ENCODE measurements at places on chromosomes 1 and 21.

- DNase-seq = no peak
Observed at GRCh38 chr1:73162564-73162963, 880.2 kb upstream of the NEGR1 start.

- DNase-seq = no peak
Observed at GRCh38 chr1:37480125-37480466, 5.7 kb downstream of the ZC3H12A start.

- no peak for DNase-seq
Observed at GRCh38 chr1:21804536-21804935, 7.5 kb upstream of the LDLRAD2 start.

DNA sequence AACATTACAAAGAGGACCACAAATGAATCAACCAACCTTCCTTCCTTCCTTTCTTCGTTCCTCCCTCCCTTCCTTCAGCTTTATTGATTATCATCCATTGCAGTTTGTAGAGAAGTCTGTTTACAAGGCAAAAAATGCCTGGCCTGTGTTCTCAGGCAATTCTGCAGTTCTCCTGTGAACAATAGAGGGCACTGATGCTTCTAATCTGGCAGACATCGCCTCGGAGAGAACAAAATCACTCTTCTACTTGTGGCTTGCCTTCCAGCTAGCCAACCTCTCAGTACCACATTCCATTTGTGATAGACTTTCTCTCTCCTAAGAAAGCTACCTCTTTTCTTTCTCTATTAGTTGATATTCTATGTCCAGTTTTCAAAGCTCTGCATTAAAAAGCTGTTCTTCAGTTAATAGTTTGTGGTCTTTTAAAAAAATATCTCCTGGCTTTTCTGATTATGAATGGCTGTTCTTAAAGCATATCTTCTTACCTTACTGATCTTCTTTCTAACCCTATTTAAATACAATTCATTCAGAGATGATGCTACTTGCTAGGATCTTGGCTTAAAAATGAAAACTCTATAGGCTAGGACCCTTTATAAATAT is 26.9 kb upstream of the ESRRG start:
- DNase-seq = peak; percentile 69

- DNase-seq = no peak
Observed at GRCh38 chr1:115198938-115199337, 109.6 kb upstream of the TSPAN2 start.

GRCh38 chr21:44867464-44867863 is 6.0 kb downstream of the PTTG1IP start:
- DNase-seq = no peak

DNA sequence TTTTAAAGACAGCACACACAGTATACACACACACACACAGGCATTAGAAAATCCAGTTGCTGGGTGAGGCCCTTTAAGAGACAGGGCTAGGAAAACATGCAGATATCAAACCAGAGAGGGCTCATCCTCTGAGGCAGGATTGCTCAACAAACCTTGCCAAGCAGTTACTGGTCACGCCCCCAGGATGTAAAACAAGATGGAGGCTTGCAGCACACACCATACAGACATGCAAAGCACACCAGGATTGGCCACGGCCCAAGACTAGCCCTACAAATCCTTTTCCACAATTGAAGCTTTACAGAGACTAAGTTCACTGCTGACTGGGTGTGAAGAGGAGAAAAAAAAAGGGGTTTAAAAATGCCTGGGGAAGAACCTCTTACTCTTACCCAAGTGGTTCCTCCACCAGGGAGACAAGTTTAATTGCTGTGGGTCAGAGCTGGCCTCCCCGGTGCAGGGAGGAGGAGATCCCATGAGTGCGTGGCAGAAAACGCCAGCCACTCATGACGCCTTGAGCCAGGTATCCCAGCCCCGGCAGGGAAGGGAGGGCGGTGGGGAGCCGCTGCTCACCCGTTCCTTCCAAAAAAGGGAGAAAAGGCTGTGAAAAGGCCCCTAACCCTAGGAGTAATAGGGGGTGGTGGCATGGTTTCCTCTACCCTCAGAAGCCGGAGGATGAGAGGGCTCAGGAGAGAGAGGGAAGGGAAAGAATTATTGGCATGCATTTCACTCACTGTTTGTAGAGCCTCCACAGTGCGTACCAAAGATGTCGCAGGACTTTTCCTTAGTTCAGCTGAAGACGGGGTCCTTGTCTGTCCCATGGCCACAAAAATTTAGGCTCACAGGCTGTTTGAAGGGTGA is 594.6 kb upstream of the ZP4 start:
- no peak for DNase-seq

DNA sequence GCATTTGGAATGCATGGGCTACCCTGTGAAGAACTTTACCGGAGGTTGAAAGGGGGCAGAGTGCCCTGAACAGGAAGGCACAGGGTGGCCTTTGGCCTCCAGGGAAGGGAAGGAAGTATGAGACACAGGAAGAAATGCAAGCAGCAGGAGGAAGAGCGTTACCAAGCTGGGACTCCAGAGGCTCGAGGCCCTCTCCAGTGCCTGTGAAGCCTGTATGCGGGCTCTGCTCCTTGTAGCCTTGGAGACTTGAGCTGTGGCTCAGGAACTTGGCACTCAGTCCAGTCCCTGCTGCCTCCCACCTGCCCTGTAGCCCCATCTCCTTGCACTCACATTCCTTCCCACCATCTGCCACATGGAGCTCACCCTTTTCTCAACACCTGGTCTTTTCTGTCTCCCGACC is 33.5 kb upstream of the RNF19B start:
- no peak for DNase-seq

DNA sequence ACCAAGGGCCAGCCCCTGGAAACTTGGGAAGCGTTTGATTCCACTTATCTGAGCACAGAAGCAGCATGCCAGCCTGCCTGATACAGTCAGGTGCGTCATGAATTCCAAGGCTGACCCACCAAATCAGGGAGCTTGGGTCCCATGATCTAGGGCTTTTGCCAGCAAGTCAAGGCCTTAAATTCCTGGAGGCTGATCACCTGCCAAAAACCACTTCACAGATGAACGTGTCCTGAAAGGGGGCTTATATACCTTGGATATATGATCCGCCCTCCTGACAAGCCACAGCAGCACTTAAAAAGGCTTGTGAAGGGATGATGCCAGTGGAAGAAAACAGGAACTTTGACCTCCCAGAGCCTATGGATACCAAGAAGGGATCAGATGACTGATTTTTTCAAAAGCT is 24.0 kb upstream of the CLIC6 start:
- no peak for DNase-seq

DNA sequence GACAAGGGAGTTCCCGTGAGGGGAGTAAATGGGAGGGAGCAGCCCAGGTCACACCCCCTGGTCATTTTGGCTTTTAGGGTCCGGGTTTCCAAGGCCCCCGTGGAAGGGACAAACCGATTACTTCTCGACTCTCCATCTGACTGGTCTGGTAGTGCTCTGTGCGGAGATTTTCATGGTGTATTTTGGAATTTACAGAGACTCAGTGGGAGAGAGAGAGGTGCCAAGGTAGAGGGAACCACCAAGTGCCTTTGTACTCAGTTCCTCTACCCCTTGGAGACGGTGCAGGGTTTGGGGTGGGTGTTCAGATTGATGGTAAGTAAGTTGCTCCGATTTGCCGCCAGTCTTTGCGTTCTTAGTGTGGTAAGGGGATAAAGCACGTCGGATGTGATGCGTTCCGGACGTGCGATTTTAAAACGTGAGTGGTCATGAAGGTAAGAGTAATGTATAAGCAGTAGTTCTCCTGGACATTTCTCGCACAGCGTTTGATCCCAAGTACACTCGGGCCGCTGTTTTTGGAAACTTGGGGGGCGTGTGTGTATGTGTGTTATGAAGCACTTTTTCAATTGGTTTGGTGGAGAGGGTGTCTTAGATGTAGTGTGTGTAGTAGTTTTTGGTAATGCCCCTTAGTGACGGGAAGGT is 682 bp downstream of the SUCO start:
- DNase-seq = peak; percentile 62

- no peak for DNase-seq
Observed at GRCh38 chr1:162328512-162328911, 48.1 kb downstream of the SPATA46 start.

DNA sequence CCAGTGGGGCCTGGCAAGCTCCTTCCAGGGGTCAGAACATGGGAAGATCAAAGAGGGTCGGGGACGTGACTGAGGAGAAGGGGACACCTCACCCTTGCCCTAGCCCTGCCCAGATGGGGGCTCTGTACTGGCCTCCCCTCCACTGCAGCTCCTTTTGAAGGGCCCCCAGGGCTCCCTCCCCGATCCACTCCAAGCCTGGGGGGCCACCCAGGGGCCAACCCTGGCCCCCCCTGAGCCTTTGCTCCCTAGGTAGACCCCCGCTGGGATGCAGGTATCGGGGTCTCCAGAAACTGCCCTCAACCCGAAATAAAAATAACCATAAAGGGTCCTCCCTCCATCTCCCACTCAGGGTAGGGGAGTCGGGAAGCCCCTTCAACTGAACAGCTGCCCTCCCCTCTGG is 37.4 kb upstream of the FAM131C start:
- no peak for DNase-seq

DNA sequence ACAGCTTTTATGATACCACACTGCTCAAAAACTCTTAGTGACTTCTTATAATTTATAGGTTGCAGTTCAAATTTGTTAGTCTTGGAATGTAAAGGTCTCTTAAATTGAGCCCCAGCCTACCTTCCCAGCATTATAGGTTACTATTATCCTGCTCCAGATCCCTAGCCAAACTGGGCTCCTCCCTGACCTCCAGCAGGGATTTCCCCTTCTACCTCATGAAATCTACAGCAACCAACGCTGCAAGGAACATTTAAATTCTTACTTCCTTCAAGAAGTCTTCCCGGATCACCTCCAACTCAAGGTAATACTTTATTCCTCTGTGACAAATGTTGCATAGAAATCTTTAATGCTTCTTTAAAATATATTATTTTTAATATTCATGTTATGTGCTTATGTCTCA is 255.1 kb upstream of the C1orf105 start:
- DNase-seq = no peak

- no peak for DNase-seq
Observed at GRCh38 chr21:45617021-45617921, 26.3 kb upstream of the PCBP3 start.

GRCh38 chr1:210445931-210446330 is 117.2 kb downstream of the HHAT start:
- DNase-seq = no peak

GRCh38 chr1:24769656-24770651 is 24.7 kb downstream of the CLIC4 start:
- DNase-seq = peak; percentile 59

DNA sequence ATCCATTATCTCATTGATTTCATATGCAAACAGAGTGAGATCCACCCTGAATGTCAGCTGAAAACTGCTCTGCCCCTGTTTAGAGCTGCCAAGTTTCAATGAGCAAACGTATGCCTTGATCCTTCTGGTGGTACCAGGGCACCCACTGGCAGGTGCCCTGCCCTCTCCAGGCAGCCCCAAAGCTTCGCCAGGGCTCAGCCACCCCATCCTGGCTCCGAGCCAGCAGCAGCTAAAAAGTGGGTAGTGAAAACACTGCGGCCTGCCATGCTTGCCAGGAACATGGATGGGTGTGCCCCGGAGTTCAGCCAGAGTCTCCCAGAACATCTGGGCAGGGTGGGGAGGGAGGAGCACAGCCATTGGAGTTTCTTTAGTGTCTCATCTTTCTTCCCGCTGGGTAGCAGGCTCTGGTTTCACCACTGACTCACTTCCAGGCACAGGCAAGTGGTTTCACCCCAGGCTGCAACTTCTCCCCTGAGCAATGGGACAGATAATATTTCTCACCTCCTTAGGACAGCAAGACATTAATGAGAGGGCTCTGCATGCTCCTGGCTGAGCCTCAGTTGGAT is 8.1 kb upstream of the LMX1A start:
- no peak for DNase-seq

GRCh38 chr1:13737398-13737797 is 37.4 kb downstream of the PRDM2 start:
- DNase-seq = no peak

DNA sequence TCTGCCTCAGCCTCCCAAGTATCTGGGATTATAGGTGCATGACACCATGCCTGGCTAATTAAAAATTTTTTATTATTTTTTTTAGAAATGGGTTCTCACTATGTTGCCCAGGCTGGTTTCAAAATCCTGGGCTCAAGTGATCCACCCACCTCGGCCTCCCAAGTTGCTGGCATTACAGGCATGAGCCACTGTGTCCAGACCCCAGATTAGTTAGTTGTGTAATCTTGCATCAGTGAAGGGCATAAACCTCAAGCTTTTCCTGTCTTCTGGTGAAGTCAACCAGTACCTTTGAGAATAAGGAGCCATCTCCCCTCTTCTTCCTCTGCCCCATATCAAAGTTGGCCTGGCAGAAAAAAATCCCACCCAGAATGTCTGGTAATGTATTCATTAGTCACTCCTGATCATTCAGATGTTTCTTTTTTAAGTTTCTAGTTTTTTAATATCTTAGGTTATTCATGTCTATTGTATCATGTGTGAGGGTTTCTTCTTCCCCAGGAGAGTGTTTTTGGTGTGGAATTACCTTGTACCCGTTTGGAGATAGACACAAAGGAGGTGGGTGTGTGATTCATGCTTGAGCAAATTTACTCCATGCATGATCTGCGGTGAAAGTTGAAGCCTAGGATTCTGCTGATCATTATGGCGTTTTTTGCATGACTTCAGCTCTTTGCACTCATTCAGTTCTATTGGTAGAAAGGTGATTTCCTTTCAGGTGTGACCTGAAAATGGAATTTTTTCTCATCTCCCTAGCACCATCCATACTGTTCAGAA is 144.0 kb downstream of the FMN2 start:
- DNase-seq = no peak

- no peak for DNase-seq
Observed at GRCh38 chr1:170461762-170462384, 70.1 kb upstream of the GORAB start.

DNA sequence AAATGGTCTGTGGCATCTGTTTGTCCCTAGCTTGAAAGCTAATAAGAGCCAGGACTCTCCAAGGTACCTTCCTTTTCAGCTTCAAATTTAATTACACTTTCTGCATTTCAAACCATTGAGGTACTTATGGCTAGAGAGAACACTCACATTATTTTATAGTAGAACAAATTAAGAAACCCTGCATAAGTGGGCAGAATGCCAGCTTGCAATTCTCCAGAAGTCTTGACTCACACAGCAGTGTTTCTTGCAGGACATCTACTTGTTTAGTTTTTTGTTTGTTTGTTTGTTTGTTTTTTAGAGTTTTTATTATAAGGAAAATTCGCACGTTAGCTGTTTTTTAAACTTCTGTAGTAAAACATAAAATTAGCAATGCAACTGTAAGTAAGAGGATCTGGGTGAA is 397.2 kb downstream of the NEGR1 start:
- no peak for DNase-seq

DNA sequence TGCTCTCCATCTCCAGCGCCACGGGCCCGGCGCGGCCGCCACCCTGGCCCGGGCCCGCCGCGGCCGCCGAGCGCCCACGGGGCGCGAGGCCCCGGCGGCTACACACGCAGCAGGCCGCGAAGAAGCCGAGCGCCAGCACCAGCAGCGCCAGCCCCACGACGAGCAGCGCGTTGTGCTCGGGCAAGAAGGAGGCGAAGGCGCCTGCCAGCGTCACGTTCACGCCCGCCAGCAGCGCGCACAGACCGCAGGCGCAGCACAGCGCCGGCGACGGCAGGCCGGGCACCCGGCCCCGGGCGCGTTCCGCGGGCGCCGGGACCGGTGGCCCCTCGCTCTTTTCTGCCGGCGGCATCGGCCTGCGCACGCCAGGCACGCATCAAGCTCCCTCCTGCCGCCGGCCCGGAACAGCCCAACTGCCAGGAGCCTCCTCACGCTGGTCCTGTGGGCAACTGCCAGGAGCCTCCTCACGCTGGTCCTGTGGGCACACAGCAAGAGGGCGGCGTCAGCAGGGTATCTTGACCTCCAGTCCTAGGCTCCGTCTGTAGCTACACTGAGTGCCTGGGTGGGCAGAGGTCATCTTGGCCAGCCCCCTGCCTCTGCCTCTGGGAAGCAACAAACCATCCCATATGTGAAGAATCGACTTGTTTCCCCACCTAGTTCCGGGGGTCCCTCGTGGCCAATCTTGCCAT is 18.1 kb downstream of the KNCN start:
- no peak for DNase-seq

All from left kidney (tissue), 8 donors.